ENCODE measurements at places on chromosomes 5 and 9.
A peak's percentile ranks its signal among the peaks of the same experiment; 100 is the strongest.

DNA sequence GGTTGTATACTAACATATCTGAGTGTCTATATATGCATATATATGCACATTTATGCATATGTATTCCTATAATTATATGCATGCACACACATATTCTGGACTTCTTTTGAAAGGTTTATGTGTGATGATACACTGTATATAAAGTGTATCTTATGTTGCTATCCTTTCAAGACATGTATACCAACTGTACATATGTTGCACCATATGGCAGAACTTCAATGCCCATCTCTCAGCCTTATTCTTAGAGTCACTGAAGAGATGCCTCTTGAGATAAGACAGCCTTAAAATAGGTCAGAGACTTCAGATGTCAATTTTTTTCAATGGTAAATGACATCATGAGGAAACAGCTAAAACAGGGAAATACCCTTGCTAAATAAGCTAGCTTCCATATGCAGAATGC is 461.4 kb downstream of the SPATA31D1 start:
- no peak for DNase-seq

DNA sequence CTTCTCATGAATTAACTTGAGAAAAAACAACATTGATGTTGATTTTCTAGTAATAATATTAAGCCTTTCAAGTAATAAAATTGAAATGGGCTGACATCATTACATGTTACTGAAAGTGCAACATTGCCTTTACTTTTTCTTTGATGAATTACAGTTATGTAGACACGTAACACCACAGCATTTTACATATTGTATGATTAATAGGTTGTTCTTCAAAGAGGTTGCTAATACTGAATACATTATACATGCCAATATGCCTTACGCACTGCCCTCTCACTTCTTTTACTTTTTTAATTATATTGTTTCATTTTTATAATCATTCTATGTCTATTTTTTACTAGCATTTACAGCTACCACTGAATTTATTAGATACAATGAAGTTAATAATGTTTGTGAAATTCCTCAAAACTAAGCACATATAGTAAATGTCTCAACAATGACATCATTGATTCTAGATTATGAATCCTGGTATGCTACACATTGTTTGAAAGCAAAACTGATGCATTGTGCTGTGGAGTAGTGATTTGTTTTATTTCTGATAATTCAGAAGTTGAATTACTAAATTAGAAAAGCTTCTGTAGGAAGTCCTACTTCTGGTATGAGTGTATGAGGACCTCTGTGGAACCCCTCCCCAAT is 464.4 kb upstream of the IZUMO3 start:
- DNase-seq: no peak

DNA sequence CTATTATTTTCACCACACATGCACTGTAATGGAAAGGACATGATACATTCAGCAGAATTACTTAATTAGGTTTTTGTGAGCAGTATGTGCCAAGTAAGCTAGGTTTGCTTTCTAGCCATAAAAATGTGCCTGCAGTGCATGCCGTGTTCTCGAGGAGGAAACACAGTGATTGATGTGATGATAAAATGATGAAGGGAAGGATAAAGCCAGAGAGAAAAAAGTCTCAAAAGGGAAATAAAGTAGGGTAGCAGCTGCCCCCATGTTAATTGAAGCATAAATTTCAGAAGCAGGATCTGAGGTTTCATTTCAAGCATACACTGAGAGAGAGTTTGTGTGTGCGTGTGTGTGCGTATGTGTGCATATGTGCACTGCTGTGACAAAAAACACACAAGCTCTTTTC is 714.2 kb upstream of the C9orf72 start:
- no peak for DNase-seq

GRCh38 chr5:173733831-173734501 is 117.5 kb upstream of the BOD1 start:
- peak; percentile 67 for DNase-seq

GRCh38 chr9:34590381-34591247 is 1.1 kb upstream of the CNTFR start:
- DNase-seq: peak; percentile 18

- DNase-seq: no peak
These were observed 18.8 kb upstream of the PHF2 start for GRCh38 chr9:93557366-93558137.

GRCh38 chr5:96816991-96817390 is 9.2 kb upstream of the ERAP1 start:
- peak; percentile 16 for DNase-seq

- DNase-seq: peak; percentile 84
These were observed 15.1 kb upstream of the TNFAIP8 start for GRCh38 chr5:119340597-119341218.

- DNase-seq: no peak
These were observed 122.4 kb upstream of the SLC12A2 start for GRCh38 chr5:127961006-127961762.

DNA sequence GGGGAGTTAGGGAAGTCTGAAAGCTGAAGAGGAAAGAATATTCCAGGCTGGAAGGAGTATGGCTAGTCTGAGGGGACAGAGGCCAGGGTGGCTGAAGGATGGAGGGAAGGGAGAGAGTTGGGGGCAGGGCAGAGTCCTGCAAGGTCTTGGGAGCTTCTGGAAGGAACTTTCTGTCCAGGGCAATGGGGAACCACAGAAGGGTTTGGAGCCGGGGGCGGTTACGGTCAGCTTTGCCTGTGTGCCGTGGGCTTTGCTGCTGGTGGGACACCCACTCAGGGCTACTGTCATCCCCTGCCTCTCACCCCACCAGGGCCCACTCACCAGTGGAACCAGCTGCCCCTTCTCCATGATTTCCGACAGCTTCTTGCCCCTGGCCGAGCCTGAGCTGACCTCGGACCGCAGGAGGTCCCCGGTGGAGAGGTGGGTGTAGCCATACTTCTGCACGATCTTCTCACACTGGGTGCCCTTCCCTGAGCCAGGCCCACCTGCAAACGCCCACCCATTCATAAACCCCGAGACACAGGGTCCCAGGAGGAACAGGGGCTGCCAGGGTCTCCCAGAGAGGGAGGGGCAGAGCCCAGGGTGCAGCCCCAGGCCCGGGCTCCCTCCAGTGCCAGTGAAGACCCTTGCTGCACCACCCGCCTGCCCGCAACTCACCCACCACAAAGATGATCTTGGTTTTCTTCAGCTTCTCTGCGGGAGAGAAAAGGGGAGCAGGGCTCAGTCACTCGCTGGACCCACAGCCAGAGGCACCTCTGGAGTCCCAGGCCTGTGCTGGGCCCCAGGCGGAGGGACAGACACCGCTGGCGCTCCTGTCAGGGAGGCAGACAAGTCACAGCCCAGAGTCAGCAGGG is 4.9 kb downstream of the AK1 start:
- no peak for DNase-seq

DNA sequence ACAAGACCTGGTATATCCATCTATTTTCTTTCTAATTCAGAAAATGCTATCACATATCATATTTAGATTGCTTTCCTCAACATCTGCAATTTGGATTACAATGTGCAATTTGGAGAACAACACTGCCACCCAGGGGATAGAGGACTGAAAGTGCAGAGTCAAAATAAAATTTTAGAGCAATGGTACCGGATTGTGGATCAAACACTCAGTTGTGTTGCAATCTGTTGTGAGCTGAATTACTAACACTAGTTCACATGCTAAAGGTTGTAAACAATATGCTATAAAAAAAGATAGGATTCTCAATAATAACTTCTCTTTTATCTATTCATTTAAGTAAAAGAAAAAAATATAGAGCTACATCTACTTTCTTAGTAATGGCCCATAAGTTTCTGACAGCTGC is 11.9 kb upstream of the SRFBP1 start:
- peak; percentile 81 for DNase-seq

DNA sequence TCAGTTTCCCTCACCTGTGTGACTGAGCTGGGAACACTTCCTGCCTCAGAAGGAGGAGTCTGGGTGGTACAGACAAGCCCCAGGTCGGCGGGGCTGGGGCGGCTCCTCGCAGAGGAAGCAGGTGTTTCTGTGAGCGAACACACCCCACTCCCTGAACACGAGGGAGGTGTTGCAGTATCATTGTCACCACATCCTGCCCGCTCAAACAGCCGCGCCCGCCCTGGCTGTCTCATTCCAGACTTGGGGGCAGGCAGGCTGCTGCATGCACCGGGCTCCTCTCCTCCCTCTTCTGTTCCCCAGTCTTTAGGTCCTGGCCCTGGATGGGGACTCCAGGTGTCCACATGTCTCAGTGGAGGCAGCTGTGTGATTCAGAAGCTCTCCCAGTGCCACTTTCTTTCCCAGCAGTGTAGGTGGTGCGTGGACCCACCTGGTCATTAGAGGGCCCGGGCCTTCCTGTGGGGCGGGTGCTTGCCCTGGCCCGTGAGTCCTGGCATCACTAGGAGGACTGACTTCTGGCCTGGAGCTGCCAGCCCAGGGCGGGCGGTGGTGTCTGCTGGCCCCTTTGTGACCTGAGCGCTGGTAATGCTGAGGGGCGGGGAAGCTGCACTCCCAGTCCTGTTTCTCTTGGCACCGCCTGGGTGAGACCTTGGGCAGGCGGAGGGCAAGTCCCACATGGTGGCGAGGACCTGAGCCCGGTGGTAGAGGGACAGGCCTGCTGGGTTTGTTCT is 18.3 kb upstream of the PHYHD1 start:
- DNase-seq: peak; percentile 92

DNA sequence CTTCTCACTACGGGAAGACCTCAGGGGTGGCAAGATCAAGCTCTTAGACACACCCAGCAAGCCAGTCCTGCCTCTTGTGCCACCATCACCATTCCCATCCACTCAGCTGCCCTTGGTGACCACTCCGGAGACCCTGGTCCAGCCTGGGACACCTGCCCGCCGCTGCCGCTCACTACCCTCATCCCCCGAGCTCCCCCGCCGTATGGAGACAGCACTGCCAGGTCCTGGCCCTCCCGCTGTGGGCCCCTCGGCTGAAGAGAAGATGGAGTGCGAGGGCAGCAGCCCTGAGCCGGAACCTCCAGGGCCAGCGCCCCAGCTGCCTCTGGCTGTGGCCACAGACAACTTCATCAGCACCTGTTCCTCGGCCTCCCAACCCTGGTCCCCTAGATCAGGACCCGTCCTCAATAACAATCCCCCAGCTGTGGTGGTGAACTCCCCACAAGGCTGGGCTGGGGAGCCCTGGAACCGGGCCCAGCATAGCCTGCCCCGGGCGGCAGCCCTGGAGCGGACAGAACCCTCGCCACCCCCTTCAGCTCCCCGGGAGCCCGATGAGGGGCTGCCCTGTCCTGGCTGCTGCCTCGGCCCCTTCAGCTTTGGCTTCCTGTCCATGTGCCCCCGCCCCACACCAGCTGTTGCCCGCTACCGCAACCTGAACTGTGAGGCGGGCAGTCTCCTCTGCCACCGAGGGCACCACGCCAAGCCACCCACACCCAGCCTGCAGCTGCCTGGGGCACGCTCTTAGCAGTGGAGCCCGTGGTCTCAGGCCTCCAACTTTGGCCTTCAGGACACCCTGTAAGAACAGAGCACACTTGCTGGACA is 4.1 kb downstream of the TESK1 start:
- no peak for DNase-seq

DNA sequence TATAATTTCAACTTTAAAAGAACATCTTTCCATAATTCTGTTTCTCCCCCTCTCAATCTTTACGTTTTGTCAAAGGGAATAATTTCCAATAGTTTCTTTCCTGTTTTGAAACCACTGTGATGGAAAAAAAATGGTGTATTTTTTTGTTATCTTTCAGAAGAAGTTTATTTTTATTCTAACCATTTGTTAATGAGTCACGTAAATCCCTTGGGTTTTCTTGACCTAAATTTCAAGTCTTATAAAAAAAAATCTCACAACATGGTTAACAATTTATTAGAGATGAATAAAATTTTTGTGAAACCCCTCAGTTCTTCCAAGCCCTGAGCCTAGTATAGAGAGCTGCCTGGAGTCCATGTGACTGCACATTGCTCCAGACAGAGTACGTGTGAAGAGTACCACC is 106.1 kb upstream of the FBXL17 start:
- DNase-seq: no peak

- no peak for DNase-seq
These were observed 18.3 kb downstream of the AKNA start for GRCh38 chr9:114369216-114370130.

GRCh38 chr5:133602835-133603380 is 9.4 kb downstream of the FSTL4 start:
- DNase-seq: no peak

GRCh38 chr9:110058304-110058953 is 149.5 kb downstream of the C9orf152 start:
- peak; percentile 77 for DNase-seq

- no peak for DNase-seq
These were observed 69.0 kb downstream of the MEF2C start for GRCh38 chr5:88813805-88814575.

GRCh38 chr5:36878392-36879082 is 2.0 kb downstream of the NIPBL start:
- DNase-seq: peak; percentile 7

DNA sequence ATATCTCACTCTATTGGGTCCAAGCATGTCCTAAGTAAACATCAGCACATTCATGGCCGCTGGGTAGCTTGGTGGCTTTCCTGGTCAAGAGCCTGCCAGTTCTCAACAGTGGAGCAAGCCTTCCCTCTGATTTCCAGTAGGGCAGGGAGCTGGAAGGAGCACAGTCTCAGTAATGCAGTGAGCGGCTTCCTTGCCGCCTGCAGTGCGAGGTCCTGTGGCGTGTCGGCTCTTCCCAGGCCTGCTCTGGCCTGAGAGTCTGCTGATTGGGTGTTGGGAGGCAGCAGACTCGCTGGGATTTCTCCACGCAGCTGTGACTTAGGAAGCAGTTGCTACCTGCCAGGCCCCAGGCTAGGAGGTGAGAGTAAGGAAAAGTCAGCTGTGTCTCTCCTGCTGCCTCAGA is 51.3 kb downstream of the SPTAN1 start:
- DNase-seq: no peak

DNA sequence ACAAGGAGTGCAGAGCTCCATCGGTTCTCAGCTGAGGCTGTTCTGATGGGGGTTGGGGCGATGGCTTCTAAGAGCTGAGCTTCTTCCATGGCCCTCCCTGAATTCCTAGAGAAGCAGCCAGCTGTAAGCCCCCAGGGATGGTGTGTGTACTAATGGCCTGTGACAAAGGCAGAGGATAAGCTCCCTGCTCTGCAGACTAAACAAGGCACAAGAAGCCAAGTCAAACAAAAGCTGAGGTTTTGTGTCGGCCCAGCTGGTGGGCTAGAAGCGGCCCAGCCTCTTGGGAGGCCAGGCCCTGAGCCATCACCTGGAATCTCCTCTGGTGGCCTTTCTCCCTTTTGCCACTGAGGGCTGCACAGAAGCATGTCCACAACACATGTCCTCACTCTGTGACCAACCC is 75.0 kb upstream of the XPA start:
- DNase-seq: no peak
